ENCODE measurements at places on chromosomes 7 and 10.

GRCh38 chr7:52146871-52147634 is 830.4 kb upstream of the COBL start:
- no peak for DNase-seq

DNA sequence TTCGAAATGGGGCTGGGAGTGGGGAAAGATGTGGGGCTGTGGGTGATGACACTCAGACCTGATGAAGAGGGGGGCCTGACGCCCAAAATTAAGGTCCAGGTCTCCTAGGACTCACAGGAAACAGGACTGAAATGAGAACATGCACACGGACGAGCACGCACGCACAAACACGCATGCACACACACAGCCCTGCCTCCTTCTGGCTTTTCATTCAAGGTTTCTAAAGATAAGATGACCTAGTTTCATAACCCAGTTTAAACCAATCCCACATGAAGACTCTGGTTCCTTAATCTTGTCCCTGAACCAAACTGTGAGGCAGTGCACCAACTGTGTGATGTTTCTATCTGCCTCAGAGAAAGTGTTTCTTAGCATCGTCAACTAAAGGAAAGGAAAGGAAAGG is 162.0 kb downstream of the DGKI start:
- DNase-seq = no peak

DNA sequence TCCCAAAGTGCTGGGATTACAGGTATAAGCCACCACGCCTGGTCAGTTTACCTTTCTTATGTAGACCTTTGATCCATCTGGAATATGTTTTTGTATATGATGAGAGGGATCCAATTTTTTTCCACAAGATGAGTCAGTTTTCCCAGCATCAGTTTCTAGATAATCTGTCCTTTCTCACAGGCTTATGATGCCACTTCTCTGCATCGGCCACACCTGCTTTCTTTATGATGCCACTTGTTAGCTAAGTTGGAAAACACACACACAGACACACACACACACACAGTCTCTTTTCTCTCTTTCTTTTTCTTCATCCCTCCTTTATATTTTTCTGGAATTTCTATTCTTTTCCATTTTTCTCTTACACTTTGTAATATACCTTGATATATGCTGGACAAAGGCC is 240.8 kb downstream of the BICC1 start:
- DNase-seq = no peak

- no peak for DNase-seq
Measured at GRCh38 chr7:41125343-41125742, 577.5 kb downstream of the INHBA start.

DNA sequence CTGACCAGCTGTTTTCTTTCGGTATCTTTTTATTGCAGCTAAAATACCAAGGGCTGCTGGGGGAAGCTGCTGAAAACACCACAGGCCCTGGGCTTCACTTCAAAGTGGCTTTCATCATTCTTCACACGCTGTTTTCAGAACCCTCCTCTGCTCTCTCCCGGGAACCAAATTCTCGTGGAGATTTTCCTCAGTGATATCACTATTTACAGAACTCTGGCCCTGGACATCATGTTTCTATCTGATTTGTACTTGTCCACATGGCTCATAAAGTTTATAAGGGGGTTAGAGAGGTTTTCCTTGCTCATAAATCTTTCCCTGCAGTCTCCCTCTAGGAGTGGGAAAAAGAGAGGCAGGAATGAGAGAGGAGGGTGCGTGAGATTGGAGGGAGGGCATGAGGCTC is 177.4 kb upstream of the NPVF start:
- no peak for DNase-seq

GRCh38 chr10:124550293-124551034 is 88.8 kb downstream of the LHPP start:
- no peak for DNase-seq

GRCh38 chr7:2107386-2108070 is 125.2 kb downstream of the MAD1L1 start:
- peak; percentile 54 for DNase-seq

- peak; percentile 17 for DNase-seq
Measured at GRCh38 chr7:85554236-85555178, 367.7 kb upstream of the SEMA3D start.

DNA sequence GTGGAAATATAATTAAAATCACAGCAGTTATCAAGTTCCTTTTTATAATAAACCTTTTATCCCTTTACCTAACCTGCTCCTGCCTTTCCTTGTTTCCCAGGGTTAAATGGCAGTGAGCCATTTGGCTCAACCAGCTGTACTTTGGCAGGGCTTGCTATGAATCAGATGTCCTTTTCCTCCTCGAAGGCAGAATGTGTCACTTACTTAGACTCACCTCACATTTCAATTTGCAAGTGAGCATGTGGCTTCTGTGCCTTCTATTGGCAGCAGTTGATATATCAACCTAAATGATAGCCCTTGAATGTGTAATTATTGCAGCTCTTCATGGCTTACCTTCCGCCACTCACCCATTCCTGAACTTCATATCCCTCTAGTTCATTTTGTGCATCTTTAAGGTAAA is 301.7 kb downstream of the CSTF2T start:
- no peak for DNase-seq

DNA sequence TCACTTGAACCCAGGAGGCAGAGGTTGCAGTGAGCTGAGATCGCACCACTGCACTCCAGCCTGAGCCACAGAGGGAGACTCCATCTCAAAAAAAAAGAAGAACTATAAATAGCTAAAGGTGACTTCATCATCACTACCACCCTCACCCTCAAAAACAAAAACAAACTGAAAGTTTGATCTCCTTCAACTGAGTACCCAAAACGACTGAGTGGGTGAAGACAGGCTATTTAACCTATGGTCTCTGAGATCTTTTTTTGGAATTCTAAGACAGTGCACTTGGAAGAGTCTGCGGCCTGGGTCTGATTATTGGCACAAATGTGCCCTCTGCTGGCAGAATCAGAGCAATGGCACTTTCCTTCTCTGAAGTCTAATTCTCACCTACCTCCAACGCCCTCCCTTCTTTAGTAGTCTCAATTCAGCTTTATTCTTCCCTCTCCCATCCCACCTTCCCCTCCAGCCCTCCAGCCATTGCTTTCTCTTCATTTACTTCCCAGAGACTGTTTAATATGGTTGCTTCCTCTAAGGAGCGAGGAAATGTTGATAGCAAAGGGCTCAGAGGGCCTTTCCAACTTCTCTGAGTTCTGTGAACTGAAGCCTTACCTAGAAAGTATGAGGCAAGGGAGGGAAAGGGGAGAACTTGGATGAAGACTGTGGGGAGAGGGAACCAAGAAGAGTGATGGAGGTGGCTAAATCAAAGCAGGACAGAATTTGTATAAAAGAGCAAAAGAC is 2.9 kb upstream of the MYOZ1 start:
- DNase-seq = peak; percentile 58

DNA sequence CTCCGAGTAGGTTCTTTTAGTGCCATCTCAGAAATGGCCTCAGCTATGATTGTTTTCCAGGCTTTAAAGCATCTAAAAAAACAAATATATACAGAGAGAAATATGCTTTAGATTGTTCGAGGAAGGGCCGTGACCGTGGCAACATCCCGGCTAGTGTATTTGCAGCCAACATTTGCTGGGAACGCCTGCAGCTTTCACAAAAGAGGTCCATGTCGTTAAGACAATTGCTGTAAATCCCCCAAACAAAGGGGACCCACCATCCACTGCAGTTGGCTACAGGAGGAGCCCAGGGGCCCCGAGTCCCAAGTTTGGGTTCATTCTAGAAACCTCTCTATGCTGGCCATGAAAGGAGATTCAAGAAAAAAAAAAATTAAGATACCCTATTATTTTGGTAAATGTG is 152.8 kb upstream of the TCF7L2 start:
- no peak for DNase-seq

- DNase-seq = no peak
Measured at GRCh38 chr7:112873831-112874553, 83.8 kb upstream of the TMEM168 start.

DNA sequence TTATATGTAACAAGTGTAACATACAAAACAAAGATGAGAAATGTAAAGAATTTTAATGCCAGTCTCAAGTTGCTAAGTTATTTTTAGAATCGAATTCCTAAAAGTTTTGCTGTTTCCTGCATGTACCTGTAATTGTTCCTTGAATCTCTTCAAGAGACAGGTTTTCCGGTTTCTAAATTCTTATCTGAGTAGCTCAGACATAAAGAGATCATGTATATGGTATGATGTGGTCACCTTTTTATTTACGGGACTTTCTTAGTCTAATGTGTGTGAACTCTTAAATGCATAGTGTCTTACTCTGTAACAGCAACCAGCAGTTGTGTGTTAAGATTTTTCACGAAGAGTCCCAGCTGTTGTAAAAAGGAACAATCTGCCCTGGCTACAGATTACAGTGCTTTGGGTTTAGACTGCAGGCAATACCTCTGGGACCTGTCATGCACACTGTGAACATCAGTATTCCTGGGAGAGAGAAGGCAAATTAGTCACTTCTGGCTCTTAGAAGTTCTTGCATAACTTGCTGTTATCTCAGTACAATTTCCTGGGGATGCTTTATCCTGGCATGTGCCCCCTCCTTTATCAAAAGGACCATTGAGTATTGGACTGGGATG is 263.4 kb downstream of the BICC1 start:
- DNase-seq = peak; percentile 16

DNA sequence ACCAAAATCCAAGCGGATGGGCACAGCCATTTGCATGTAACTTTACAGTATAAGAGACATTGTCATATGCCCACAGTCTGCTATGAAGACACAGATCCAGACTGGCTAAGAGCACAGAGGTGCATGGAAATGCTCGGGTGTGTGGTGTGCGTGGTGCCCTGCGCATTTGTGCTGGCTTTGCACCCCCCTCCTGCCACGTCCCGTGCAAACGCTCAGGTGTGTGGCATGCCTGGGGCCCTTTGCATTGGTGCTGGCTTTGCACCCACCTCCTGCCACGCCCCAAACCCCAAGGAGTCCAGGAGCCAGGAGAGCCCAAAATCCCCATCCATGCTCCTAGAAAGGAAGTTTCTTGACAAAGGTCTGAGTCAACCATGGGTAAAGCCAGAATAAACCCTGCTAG is 306.2 kb downstream of the PTPRN2 start:
- DNase-seq = no peak
